ENCODE measurements at places on chromosomes 6 and 20.

DNA sequence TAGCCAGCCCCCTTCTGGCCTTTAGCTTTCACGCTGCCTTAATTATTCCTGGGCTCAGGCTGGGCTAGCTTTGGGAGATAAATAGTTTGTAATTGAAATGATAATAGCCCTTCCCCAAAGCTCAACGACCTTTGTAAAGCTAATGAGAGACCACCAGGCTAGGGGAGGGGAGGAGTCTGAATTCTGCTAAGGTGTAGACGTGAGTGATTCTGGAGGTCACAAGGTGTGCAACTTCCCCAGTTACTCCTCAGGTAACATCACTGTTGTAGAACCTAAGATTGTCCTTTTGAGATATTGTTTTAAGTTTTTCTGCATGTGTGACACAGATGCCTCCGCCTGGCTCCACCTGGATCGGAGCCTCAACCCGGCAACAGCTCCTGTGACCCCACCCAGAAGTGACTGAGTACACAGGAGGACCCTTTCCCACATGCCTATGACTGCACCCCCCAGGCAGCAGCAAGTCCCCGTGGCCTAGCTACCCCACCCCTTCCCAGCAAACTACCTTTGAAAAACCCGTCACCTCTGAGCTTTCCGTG is 5.8 kb upstream of the GPR31 start:
- no peak for DNase-seq

DNA sequence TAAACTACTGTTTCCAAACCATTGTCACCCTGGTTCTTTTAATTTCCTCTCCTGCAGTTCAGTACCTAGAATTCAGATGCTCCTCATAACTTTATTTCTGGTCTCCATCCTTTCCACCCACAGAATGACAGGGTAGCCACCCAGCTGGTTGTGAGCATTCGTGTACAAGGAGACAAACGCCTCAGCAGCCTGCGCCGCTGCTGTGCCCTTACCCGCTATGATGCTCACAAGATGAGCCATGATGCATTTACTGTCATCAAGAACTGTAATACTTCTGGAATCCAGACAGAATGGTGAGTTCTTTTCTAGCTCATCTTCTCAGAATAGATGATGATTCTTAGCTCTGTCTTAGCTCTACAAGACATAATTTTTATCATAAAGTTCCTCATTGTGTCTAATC is 18.6 kb downstream of the GTPBP2 start:
- DNase-seq = no peak

DNA sequence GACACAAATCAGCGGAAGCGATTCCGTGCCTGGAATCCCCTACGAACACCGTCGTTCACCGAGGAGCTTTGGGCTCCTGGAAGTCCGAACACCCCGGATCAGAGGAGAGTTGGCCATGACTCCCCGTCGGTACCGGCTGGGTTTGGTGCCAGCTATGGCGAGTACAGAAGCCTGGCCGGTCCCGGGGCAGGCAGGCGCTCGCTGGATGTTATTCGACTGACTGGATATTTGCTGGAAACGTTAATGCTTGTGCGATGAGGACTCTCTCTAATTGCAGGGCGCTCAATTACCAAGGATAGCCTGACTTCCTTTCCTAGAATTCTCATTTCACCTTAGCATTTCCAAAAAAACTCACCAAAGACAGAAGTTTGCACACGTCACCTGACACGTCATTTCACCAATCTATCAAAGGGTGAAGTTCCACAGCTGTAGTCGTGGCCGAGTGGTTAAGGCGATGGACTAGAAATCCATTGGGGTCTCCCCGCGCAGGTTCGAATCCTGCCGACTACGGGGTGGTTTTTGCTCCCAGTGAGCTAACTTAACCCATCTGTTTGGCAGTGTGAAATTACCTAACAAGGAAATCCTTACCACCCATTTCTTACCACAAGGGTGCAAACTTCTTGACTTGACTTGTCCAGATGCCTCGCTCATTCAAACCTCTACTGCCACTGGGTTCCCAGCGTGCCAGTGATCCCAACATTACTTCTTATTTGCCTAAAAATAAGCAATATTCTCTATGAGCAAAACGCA is 22.7 kb upstream of the ZNF184 start:
- no peak for DNase-seq

- no peak for DNase-seq
These were observed 158.1 kb upstream of the ZNF217 start for GRCh38 chr20:53751620-53752318.

DNA sequence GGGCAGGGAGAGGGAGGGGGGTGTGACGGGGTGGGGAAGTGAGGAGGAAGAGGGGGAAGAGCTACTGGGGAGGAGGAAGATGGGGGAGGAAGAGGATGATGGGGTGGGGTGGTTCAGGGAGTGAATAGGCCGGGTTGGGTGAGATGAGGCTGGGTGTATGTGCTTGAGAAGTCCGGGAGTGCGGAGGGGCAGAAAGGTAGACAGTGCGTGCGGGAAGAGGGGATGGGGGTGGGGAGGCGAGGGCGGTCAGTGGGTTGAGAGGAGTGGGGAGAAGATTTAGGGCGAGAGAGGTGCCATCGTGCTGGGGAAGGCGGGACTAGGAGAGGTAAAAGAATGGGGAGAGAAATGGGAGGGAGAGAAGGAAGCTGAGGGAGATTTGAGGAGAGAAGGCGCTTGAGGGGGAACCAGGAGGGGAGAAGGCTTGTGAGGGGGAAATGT is 30.9 kb upstream of the NOTCH4 start:
- DNase-seq = no peak

DNA sequence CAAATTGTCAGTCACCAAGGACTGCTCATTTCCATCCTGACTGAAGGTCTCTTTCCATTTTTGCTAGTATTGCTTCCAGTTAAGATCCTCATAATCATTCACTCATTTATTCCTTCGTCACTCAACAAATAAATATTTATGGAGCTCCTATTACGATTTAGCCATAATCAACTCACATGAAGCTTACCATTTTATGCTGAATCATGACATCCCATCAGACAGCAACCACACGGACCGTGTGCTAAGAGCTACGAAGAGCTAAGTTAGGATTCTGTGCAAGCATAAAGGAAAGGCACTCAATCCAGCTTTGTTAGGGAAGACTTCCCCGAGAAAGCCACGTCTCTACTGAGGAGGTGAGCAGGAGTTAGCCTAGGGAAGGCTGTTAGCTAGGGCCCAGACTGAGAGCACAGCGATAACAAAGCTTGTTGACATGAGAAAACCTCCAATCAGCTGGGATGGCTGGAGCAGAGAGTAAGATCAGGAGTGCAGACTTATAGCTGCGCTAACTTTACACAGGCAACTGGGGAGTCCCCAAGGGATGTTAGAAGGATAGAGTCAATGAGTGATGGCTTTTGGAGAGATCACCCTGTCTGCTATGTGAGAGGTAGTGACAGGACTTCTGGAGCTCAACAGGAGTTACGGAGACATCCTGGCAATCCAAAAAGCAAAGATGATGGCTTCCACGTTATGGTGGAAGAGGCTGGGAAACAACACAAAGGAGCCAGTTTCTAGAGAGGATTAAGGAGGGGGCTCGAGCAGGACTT is 2.6 kb upstream of the GID8 start:
- no peak for DNase-seq

DNA sequence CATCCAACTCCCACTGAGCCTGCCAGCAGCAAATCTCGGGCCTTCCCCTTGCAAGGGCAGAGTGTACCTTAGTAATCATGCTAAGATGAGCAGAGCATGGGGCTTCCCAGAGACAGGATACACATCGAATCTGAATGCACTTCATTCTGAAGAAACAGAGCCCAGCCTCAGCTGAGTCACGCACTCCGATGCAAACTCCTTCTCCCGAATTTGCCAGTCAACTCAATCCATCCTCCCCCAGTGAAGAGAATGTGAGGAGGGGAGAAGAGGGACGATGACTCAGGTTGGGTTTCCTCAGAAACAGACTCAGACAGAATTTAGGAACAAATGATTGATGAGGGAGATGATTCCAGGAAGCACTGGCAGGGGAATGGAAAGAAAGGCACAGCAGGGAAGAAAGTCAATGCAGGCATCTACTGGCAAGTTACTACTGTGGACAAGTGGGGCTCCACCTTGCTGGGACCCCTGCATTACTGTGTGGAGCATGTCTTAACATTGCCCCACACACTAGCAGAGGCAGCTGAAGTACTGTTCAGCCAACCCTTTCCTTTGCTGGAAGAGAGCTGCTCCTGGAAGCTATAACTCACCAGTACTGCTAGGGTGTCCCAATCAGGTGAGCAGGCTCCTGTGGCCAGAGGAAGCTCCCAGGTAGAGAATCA is 251.6 kb downstream of the ADGB start:
- DNase-seq = no peak

DNA sequence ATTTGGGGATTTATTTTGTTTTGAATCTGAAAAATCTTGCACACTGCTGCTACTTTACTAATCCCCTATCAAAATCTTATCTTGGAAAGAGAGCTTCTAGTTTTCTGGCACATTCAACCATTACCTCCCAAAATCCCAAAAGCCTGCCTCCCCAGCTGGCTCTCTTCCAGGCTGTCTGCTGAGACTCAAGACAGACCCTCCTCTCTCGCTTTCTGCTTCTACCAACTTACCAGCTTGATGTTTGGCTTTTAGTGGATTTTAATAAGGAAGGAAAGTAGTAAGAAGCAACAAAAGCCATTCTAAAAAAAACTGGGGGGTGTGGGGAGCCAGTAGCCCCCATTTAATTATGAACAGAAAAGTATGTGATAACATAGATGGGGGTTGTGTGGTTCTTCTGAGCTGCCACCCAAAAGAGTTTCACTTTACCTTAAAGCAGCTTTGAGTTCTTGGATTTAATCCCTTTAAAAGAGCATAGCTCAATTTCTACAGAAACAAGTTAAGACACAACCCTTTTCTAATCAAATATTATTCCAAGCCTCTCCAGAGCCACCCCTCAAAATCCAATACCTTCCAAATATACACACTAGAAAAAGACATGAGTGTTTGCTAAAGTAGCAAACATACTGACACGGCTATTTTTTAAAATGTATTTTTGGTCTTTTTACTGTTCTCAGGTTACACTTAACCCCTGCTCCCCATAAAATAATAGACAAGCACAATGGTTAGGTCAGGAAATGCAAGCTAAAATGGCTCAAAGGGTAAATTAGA is 71.7 kb downstream of the ATP9A start:
- peak; percentile 85 for DNase-seq

GRCh38 chr6:138005846-138006245 is 101.4 kb downstream of the PERP start:
- no peak for DNase-seq

Data from DMS79 treated with DMSO at 0.1 percent for 48 hours (cell line).